Uterus (tissue), 4 donors: ENCODE measurements at places on chromosomes 1 and 21.

DNA sequence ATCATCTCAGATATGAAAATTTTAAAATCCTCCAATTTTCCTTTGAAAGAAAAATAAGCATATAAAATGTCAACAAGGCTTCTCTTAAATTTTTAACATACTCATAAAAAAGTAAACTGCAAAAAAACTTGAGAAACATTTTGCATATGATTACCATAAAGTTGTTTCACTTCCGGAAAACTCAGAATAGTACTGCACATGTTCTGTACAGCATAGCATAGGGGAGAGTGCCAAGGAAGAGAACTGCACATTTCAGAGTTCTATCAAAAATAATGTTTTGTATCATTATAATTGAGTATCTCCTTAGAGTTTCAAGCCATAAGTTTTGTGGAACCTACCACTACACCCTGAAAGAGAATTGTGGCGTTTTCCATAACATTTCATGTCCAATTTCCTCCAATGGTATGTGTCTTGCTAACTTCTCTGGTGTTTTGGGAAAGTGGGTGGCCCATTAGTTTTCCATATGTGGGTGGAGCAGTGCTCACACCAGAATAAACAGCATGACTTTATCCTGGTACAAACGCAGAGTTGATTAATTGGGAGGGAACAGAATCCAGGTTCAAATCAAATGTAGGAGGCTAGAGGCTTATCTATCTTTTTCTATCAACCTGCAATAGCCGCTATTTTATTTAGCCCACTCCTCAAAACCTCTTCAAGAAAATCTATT is 430.9 kb downstream of the LMO4 start:
- no peak for DNase-seq

DNA sequence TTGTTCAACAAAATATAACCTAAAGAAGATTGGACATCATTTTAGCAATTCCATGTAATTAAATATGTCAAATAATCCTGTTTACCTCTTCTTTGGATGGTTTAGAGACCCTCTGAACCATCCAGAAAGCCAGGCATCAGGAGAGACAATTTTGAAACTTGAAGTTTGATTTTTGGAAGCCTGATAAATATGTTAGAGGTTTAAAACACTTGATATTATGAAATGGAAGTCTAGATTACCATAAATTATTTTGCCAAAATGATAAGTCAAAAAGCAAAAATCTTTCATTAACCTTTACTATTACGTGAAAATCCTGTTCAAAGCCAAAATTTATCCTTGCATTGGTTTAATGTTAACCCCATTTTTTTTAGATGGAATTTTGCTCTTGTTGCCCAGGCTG is 43.5 kb downstream of the CCDC30 start:
- no peak for DNase-seq

- DNase-seq, result no peak
Observed at GRCh38 chr1:182754087-182754486, 35.5 kb upstream of the NPL start.

- peak; percentile 67 for DNase-seq
Observed at GRCh38 chr1:910881-911721, 12.6 kb upstream of the SAMD11 start.

DNA sequence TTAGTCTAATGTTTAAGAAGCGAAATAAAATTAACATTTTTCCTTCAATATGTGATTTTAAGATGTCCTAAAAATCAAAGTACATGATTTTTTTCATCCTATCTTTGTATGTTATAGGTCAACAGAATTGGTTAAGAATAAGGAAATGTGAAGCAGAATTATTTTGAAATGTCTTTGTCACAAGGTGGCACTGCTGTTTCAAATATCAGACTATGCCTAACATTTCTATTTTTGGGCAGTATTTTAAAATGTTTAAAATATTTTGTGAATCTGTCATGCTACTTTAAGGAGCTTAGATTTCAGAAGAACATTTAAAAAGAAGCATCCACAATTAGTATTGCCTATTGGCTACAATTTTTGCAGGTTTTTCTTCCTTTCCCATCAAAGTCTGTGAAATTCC is 38.7 kb downstream of the AMY1C start:
- no peak for DNase-seq

DNA sequence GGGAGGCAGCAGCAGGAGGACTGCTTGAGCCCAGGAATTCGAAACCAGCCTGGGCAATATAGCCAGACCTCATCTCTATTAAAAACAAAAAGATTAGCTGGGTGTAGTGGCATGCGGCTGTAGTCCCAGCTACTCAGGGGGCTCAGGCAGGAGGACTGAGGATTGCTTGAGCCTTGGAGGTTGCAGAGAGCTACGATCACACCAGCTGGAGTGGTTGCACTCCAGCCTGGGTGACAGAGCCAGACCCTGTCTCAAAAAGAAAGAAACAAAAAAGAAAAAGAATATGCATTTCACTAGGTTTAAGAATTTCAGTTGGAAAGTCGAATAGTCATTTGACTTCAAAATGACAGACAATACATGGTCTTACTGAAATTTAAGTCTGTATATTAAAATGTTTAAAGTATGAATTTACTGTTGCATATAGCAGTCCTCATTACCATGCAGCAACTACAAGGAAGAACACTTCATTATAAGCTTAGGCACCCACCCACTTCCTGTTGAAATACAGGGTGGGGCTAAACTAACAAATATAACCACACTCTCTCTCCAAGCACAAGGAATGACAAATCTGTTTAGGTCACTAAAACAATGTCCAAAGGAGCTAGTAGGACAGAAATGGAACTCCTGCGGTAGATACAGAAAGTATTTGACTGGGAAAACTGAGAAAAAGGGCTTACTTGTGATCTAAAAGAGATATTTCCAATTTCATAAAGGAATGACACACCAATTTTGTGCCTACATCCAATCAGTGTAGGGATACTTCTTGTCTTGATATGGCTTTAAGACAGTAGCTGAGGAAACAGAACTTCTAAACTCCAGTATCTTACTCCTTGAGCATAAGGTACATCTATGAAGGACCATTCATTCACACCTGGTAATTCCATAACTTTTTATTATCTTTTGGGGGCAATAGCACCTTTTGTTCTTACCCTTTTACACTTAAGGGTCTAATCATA is 44.1 kb downstream of the GPR3 start:
- no peak for DNase-seq

DNA sequence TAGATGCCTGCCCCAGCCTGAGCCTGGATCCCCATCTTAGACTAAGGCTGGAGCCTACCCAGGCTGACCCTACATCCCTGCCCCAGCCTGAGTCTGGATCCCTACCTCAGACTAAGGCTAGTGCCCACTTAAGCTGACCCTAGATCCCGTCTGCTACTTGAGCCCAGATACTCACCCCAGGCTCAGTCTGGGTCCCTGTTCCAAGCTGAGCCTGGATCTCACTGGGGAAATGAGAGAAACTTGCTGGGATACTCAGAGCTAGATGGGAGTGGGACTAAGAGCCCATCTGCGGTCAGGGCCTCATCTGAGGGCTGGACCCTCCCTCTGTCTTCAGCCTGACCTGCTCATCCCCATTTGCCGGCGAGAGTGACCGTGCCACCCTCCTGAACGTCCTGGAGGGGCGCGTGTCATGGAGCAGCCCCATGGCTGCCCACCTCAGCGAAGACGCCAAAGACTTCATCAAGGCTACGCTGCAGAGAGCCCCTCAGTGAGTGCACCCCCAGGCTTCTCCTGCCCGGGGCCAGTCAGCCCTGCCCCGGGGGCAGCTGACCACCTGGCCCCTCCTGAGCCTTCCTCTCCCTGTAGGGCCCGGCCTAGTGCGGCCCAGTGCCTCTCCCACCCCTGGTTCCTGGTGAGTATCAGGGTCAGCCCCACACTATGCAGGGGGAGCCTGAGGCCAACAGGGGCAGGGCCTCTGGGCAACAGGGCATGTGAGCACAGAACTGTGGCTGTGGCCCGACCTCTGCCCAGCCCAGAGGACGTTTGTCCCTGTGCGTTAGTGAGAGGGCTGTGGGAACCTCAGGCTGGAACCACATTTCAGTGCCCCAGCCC is 36.8 kb downstream of the TRIM11 start:
- DNase-seq, result no peak

DNA sequence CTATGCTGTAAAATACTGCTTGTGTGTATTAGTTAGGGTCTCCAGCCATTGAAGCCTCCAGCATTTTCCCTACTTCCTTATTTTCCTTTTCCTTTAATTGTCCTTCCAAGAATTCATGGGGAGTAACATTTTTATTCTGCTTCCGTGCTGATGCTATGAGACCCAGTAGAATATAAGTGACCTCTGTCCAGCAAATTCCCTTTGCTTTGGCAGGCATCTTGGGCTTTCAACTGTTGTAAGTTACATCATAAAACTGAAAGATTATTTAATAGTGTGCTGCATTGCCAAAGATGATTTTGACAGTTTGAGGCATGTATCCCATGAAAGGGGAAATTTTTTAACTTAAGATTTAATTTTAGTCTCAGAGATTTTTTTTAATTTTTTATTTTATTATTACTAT is 48.1 kb upstream of the B3GALT2 start:
- no peak for DNase-seq
